ENCODE measurements at places on chromosomes 4 and X. TPM values are rescaled to one million over a fixed set of nuclear protein-coding genes. Genes with fewer than 3 reads are reported as not detected.

Gene RASL11B
- total RNA-seq, result 0.20 TPM

Gene MAGEC3
- not detected for total RNA-seq

Gene EDNRA
- 9.3 TPM for total RNA-seq

Gene TEX13D
- total RNA-seq, result not detected

Gene PITX2
- total RNA-seq, result 0.33 TPM

Gene MAMLD1
- 1.1 TPM for total RNA-seq

Gene LAMP2
- 289 TPM for total RNA-seq

Gene KIAA0232
- 21.1 TPM for total RNA-seq

Gene AFM
- not detected for total RNA-seq

Measured in smooth muscle cell of the pulmonary artery (primary cell).